ENCODE measurements at places on chromosomes 2 and 18. TPM values are rescaled to one million over a fixed set of nuclear protein-coding genes. Genes with fewer than 3 reads are reported as not detected.

The GLI2 gene
- total RNA-seq = 3.2 TPM

The ANTXR1 gene
- total RNA-seq = 39.4 TPM

The ALK gene
- under 0.01 TPM for total RNA-seq

The MC4R gene
- not detected for total RNA-seq

The CCDC141 gene
- total RNA-seq = 0.29 TPM

The ABCB11 gene
- total RNA-seq = under 0.01 TPM

The NAT8 gene
- not detected for total RNA-seq

The FSIP2 gene
- total RNA-seq = 0.15 TPM

The GPR45 gene
- not detected for total RNA-seq

The B3GNT7 gene
- 0.33 TPM for total RNA-seq

The EML6 gene
- total RNA-seq = 0.66 TPM

The ACTG2 gene
- 4.1 TPM for total RNA-seq

The PLEK gene
- not detected for total RNA-seq

The MAPRE3 gene
- total RNA-seq = 8.1 TPM

The SMIM21 gene
- total RNA-seq = not detected

The LIMS4 gene
- total RNA-seq = 3.6 TPM

The OTOF gene
- total RNA-seq = not detected

The RAB6C gene
- not detected for total RNA-seq

The STARD6 gene
- total RNA-seq = not detected

The SULT1C2 gene
- 0.44 TPM for total RNA-seq

The GNAL gene
- 0.15 TPM for total RNA-seq

The IL36B gene
- total RNA-seq = not detected

The CTIF gene
- total RNA-seq = 15.9 TPM

The DIS3L2 gene
- total RNA-seq = 14.7 TPM

The TSPYL6 gene
- under 0.01 TPM for total RNA-seq

The SNTG2 gene
- not detected for total RNA-seq

The UGT1A3 gene
- total RNA-seq = not detected

The ASB18 gene
- total RNA-seq = not detected

The COLEC11 gene
- total RNA-seq = not detected

The ATG9A gene
- total RNA-seq = 34.9 TPM
